ENCODE measurements at places on chromosomes 12 and 14.

GRCh38 chr12:68237078-68237477, 11.5 kb upstream of the IL26 start:
- peak overlapping the region; percentile 6 for H3K4me3 ChIP-seq
- no peaks in the 10 kb centered on the region for H3K27me3 ChIP-seq
- peaks cover 51% of the 10 kb centered on the region for H3K4me1 ChIP-seq
- no peaks in the 10 kb centered on the region for H3K36me3 ChIP-seq

- peaks cover 10% of the 10 kb centered on the region for H3K4me1 ChIP-seq
- H3K27me3 ChIP-seq: no peaks in the 10 kb centered on the region
- no peak for DNase-seq
- H3K4me3 ChIP-seq: no peak overlapping the region
- H3K27ac ChIP-seq: no peak overlapping the region
- H3K36me3 ChIP-seq: no peaks in the 10 kb centered on the region
Measured at GRCh38 chr14:64468451-64468850, 3.2 kb downstream of the AKAP5 start.

GRCh38 chr12:25839470-25839869, 119.0 kb upstream of the RASSF8 start:
- no peak for DNase-seq
- H3K4me3 ChIP-seq: no peak overlapping the region
- no peaks in the 10 kb centered on the region for H3K27me3 ChIP-seq
- H3K4me1 ChIP-seq: peaks cover 22% of the 10 kb centered on the region
- H3K27ac ChIP-seq: peak overlapping the region; percentile 21

- H3K27ac ChIP-seq: peak overlapping the region; percentile 62
- H3K27me3 ChIP-seq: no peaks in the 10 kb centered on the region
- no peak overlapping the region for H3K4me3 ChIP-seq
- peaks cover 34% of the 10 kb centered on the region for H3K4me1 ChIP-seq
Measured at GRCh38 chr12:106415134-106415533, 57.6 kb downstream of the POLR3B start.

DNA sequence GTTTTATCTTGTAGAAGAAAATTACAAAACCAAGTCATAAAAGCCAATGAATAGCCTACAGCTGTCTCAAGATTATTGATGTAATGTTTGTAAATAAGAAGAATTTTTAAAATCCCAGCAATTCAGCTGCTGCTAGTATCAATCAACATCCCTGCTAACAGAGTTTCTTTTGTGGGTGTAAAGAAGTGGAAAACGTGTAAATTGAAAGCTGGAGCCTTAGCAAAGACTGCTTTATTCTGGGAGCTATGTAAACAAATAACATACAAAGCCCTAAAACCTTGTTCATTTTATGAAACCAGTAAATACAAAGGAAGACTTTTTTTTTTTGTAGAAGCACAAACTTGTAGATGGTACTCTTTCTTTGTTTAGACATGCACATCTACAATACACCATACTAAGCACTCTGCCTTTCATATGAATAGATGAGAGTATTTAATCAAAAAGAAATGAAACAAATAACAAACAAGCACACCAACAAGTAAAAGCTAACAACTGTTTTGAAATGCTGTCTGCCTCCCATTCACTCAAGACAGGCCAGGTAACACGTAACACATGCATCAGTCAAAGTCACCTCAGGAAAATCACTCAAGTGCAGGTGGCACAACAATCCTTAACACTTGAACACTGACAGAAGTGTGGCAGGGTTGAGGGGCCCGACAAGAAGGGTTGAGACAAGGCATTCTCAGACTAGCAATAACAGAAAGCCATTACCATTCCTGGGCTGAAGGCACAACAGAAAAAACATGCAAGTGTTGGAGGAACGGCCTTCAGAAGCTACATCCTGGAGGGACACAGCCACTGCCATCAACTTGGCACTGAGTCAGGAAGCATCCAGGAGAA, 1364.0 kb upstream of the SEL1L start:
- H3K4me3 ChIP-seq: no peak overlapping the region
- no peaks in the 10 kb centered on the region for H3K4me1 ChIP-seq
- H3K27me3 ChIP-seq: no peaks in the 10 kb centered on the region
- no peak for DNase-seq
- no peak overlapping the region for H3K27ac ChIP-seq
- H3K36me3 ChIP-seq: no peaks in the 10 kb centered on the region

DNA sequence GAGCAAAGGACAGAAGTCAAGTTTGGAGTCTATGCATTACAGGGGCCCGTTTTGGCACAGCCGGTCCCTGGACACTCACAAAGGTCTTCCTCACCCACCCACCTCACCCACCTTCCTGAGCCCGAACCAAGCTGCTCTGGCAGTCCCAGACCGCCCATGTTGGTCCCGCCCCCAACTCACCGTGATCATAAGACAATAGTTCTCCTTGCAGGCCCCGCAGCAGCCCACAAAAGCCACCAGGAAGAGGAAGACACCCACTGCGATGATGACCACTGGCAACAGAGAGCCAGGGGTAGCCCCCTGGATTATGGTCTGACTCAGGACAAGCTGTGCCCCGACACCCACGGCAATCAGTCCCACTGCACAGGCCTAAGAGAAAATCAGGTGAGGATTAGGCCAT, 1.8 kb downstream of the CD63 start:
- peak overlapping the region; percentile 96 for H3K27ac ChIP-seq
- H3K4me1 ChIP-seq: peaks cover 58% of the 10 kb centered on the region
- peak overlapping the region; percentile 97 for H3K4me3 ChIP-seq
- peaks cover 47% of the 10 kb centered on the region for H3K36me3 ChIP-seq
- H3K27me3 ChIP-seq: no peaks in the 10 kb centered on the region
- no peak for DNase-seq

DNA sequence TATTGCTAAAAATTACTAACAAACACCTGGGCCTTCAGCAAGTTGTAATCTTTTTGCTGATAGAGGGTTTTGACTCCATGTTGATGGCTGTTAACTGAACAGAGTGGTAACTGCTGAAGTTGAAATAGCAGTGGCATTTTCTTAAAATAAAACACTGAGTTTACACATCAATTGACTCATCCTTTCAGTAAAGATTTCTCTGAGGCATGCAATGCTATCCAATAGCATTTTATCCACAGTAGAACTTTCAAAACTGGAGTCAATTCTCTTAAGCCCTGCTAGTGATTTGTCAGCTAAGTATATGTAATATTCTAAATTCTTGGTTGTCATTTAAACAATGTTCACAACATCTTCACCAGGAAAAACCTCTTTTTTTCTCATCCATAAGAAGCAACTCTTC, 59.5 kb downstream of the CMAS start:
- H3K36me3 ChIP-seq: no peaks in the 10 kb centered on the region
- H3K27me3 ChIP-seq: peaks cover 8% of the 10 kb centered on the region
- no peak for DNase-seq
- H3K27ac ChIP-seq: no peak overlapping the region
- H3K4me3 ChIP-seq: no peak overlapping the region
- H3K4me1 ChIP-seq: peaks cover 13% of the 10 kb centered on the region

DNA sequence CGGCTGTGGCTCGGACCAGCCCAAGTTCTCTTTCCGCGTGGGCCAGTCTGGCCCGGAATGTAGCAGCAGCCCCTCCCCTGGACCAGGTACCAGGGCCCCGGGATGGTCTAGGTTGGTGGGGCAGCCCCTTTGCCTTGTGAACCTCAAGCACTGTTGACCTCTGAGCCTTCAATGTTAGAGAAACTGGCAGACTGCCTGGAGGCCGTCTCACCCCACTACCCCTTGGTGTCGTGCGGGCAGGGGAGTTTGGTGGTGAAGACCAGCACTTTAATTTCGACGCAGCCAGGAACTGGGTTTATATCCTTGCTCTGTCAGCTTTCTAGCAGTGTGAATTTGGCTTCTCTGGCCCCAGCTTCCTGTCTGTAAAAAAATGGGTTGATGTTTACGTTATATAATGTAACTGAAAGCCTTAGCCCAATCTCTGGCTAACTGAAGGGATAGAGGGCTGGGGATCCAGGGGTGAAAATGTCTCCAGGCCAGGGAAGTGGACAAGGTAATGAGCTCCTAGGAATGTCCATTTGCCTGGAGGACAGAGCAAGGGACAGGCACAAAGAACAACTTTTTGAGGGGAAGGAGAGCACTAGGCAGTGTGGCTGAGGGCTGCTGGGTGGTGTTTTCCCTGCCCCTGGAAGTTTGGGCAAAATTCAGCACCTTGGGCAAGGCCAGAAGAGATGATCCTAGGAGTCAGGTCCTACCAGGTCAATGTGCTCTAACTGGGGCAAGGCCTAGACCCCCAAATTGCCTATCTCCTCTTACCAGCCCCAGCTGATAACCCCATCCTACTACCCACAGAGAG, 11.4 kb downstream of the MCRS1 start:
- H3K4me1 ChIP-seq: no peaks in the 10 kb centered on the region
- peaks cover 29% of the 10 kb centered on the region for H3K36me3 ChIP-seq
- DNase-seq: peak; percentile 61
- no peak overlapping the region for H3K27ac ChIP-seq
- H3K27me3 ChIP-seq: peaks cover 11% of the 10 kb centered on the region

- H3K4me1 ChIP-seq: peaks cover 36% of the 10 kb centered on the region
- no peaks in the 10 kb centered on the region for H3K36me3 ChIP-seq
- no peaks in the 10 kb centered on the region for H3K27me3 ChIP-seq
- no peak for DNase-seq
Measured at GRCh38 chr12:121718653-121719239, 6.2 kb downstream of the TMEM120B start.

DNA sequence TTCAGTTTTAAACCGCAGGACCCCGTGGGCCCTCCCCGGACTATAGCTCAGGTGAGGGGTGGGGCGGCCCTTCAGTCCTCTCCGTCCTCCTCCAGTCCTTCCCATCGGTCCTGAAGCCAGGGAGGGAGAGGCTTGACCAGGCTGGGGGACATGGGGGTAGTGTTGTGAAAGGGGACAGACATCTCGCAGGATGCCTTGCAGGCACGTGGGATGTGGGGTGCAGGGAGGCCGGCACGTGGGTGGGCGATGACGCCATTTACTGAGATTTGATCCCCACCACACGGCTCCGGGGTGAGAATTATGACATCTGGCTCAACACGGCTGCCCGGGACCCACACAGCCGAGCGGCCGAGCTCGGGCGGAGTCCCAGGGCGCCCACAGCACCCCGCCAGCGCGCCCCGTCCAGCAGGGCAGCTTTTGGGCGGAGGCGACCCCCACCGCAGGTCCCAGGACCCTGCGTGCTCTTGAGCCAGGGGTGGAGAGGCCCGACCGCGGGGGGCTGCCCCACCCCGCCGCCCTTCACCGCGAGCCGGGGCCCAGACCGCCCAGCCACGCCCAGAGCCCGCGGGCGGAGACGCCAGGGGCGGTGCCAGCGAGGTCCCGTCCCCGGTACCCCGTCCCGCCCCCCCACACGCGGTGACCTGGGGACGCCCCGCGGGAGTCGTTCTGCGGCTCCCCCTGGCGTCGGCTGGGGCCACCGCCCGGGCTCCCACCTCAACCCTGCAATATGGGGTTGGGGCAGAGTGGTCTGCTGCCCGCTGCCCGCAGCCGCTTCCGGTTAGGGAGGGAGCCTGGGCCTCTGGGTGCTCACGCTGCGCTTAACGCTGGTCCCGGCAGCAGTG, 3.3 kb upstream of the EXOC3L4 start:
- no peaks in the 10 kb centered on the region for H3K27me3 ChIP-seq
- H3K27ac ChIP-seq: no peak overlapping the region
- H3K36me3 ChIP-seq: no peaks in the 10 kb centered on the region
- H3K4me1 ChIP-seq: no peaks in the 10 kb centered on the region
- peak overlapping the region; percentile 65 for H3K4me3 ChIP-seq

- no peak overlapping the region for H3K27ac ChIP-seq
- H3K4me1 ChIP-seq: no peaks in the 10 kb centered on the region
- H3K27me3 ChIP-seq: no peaks in the 10 kb centered on the region
- DNase-seq: no peak
- H3K36me3 ChIP-seq: no peaks in the 10 kb centered on the region
Measured at GRCh38 chr12:99567072-99567471, 80.5 kb upstream of the GARIN6 start.

DNA sequence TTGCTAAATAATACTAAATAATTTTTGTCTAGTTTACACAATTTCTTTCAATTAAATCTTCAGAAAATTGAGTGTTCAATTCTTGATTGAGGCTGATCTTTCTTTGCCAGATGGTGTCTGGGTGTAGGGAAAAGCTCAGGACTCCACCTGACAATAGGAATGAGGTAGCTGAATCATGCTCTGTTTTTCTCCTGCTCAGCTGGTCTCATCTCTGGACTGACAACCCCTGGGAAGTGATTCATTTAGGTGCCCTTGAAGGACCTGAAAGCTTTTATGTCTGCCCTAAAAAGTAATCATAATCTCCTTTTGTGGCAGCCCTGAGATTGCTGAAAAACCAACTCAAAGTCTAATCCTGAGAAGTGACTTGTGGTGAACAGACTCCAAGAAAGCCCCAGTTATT, 255.4 kb downstream of the ETNK1 start:
- no peaks in the 10 kb centered on the region for H3K36me3 ChIP-seq
- H3K27me3 ChIP-seq: no peaks in the 10 kb centered on the region
- H3K4me1 ChIP-seq: no peaks in the 10 kb centered on the region
- DNase-seq: no peak
- no peak overlapping the region for H3K27ac ChIP-seq

GRCh38 chr12:38838056-38838850, 67.1 kb downstream of the CPNE8 start:
- no peak overlapping the region for H3K4me3 ChIP-seq
- H3K4me1 ChIP-seq: no peaks in the 10 kb centered on the region
- DNase-seq: no peak
- H3K27me3 ChIP-seq: no peaks in the 10 kb centered on the region

DNA sequence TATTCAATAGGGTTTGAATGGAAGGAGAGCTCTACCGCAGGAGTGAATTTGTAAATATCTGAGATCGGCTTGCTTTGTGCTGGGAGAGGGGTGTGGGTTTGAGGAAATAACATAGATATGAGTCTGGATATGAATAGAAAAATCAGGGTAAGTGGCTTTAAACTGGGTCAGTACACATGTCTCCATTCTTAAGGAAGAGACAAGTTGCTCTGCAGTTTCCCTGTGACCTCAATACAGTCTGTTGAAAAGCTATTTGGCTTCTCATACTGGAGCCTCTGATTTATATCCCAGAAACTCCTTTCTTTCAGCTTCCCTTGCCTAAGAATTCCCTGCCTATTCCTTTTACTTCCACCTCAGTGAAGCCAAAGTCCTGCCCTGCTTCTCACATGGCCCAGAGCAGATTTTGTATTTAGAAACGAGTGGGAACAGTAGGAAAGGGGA, 153.5 kb upstream of the ATF7IP start:
- no peak overlapping the region for H3K4me3 ChIP-seq
- no peak overlapping the region for H3K27ac ChIP-seq
- no peaks in the 10 kb centered on the region for H3K27me3 ChIP-seq
- no peaks in the 10 kb centered on the region for H3K36me3 ChIP-seq
- H3K4me1 ChIP-seq: peaks cover 3% of the 10 kb centered on the region

GRCh38 chr12:11886339-11886738, 184.4 kb upstream of the BCL2L14 start:
- H3K4me1 ChIP-seq: peaks cover 25% of the 10 kb centered on the region
- no peaks in the 10 kb centered on the region for H3K27me3 ChIP-seq

GRCh38 chr14:36585100-36585499, 2.7 kb upstream of the NKX2-8 start:
- H3K27me3 ChIP-seq: peaks cover 55% of the 10 kb centered on the region
- H3K4me1 ChIP-seq: no peaks in the 10 kb centered on the region
- H3K27ac ChIP-seq: no peak overlapping the region
- no peak overlapping the region for H3K4me3 ChIP-seq
- DNase-seq: peak; percentile 19
- no peaks in the 10 kb centered on the region for H3K36me3 ChIP-seq

- H3K4me1 ChIP-seq: peaks cover 45% of the 10 kb centered on the region
- H3K27me3 ChIP-seq: no peaks in the 10 kb centered on the region
- DNase-seq: peak; percentile 95
- H3K4me3 ChIP-seq: peak overlapping the region; percentile 85
- H3K36me3 ChIP-seq: peaks cover 20% of the 10 kb centered on the region
Measured at GRCh38 chr12:6925540-6926279, 2.0 kb upstream of the ATN1 start.
